ENCODE measurements at places on chromosomes 5 and 9. TPM values are rescaled to one million over a fixed set of nuclear protein-coding genes. Genes with fewer than 3 reads are reported as not detected.

The SETD9 gene
- 4.8 TPM for total RNA-seq

The EQTN gene
- 1.4 TPM for total RNA-seq

The LRRTM2 gene
- 67.6 TPM for total RNA-seq

The RASGEF1C gene
- 8.5 TPM for total RNA-seq

The PROB1 gene
- 2.8 TPM for total RNA-seq

The PDCD1LG2 gene
- 0.23 TPM for total RNA-seq

The ADCY2 gene
- total RNA-seq: 32.3 TPM

The OBP2B gene
- not detected for total RNA-seq

The SLC9A3 gene
- 1.4 TPM for total RNA-seq

The HK3 gene
- total RNA-seq: 1.2 TPM

The TUSC1 gene
- 11.5 TPM for total RNA-seq

The ELOVL7 gene
- 6.9 TPM for total RNA-seq

The LECT2 gene
- total RNA-seq: not detected

The DENND1A gene
- 21.2 TPM for total RNA-seq

The BSPRY gene
- 0.69 TPM for total RNA-seq
